NCI-H774 (cell line): ENCODE measurements at places on chromosomes 5 and 9.

DNA sequence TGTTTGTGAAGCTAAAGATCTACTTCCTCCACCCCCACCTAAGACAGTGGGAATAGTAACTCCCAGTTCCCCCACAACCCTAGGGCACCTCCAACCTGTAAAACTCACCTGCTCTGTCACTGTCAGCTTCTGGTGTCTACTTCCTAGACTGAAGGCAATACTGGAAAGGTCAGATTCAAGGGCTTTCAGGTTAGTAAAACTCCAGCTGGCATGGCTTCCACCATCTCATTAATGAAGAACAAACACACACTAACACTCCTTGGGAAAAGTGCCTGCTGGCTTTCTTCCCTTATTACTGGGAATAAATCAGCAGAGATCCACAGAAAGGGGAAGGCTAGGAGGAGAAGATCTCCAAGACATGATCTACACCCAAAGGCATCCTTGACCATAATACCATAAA, 109.9 kb downstream of the TMEM174 start:
- DNase-seq, result peak; percentile 45

DNA sequence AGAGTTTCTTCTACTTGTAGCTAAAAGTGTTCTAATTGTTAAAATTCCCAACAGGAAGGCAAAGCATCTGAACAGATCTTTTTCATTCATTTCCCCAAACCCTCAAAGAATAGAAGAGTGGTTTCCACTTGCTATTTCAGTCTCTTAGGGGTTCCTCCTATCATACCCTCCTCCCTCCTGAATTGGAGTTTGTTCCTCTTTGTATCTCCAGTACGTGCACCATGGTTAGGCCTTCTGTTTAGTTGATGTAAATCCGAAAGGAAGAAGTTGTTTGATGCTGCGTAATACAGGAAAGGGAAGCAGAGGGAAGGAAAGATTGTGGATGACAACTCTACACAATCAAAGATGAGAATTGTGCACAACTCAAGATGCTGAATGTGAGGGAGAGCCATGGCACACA, 303.6 kb downstream of the PIK3R1 start:
- DNase-seq, result no peak

DNA sequence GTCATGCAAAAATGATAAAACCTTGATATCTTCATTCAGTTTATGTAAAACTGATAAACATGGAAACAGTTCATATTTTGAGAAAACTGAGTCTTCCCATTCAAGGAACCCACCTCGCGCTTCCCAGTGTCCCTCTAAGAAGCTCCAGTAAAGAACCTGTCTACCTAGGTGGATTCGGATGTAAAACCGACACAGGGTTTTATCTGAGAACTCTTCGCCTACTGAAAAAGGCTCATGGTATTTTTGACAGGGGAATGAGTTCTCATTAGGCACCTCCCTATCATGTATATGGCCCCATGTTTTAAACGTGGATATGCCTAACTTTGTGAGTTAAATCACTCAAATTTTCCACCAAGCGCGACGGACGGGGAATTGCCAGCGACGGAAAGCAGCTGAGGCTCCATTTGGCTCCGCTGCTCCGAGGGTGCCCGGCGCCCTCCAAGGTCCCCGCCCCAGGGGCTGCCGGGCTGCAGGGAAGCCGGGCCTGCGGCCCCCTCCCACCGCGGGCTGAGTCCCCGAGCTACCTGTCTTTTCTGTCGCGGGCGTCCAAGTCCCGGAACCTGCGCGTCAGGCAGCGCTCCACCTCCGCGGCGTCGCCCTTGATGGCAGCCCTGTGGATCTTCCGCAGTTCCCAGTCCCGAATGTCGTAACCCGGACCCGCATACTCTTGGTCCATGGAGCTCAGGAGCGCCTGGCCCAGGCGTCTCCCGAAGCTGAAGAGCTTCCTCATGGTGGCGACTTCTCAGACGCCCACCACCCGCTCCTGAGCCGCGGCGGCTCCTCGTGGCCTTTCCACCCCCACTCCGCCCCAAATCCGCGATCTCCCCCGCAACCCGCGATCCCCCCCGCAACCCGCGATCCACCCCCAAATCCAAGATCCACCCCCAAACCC, 594 bp downstream of the ANKRD18A start:
- DNase-seq, result peak; percentile 21

DNA sequence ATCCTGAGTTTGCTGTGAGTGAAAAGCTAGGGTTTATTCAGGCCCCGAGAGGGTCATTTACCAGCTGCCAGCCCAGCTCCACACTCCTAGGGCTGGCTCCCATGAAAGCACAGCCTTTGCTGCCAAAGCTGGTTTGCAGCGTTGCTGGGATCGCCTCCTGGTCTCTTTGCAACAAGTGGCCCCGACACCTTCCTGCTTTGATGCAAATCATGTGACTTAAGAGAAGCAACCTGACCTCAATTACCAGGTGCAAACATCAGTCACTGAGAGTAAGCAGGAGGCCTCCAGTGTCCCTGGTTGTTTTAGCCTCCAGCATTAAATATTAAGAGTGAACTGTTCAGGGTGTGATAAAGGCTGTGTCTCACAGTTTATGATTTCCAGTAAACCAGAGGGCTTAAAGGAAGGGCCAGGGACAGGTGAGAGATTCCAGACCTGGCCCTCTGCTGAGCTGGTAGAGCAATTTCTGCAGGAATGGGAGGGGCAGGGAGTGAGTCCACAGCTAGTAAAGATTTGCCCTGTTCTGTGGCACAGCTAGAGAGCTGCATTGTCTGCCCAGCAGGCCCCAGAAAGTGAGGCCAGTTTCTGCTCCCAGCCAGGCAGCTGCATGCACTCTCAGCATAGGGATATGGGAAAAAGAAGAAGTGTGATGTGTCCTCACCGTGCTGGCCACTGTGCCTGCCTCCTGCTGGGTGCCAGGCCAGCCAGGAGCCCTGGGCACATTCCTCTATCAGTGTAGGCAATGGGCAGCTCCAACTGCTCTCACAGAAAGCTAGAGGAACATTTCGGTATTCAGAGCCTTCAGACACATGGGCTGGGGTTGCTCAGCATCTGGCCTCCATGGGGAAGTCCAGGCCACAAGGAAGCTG, 58.0 kb downstream of the SLC22A5 start:
- DNase-seq, result peak; percentile 73
